ENCODE measurements at places on chromosomes 12 and 14. TPM values are rescaled to one million over a fixed set of nuclear protein-coding genes. Genes with fewer than 3 reads are reported as not detected.

SERPINA1 gene
- 0.42 TPM for total RNA-seq

P2RX7 gene
- 5.9 TPM for total RNA-seq

MOAP1 gene
- 114 TPM for total RNA-seq

RHEBL1 gene
- total RNA-seq, result 4.7 TPM

FGD4 gene
- not detected for total RNA-seq

PMCH gene
- total RNA-seq, result not detected

KRT80 gene
- total RNA-seq, result not detected

GRCh38 chr14:37230551-37231194, 32.9 kb downstream of the MIPOL1 start:
- no peak for DNase-seq

- no peak for DNase-seq
Observed at GRCh38 chr12:40225337-40225983, 663 bp downstream of the LRRK2 start.

DNA sequence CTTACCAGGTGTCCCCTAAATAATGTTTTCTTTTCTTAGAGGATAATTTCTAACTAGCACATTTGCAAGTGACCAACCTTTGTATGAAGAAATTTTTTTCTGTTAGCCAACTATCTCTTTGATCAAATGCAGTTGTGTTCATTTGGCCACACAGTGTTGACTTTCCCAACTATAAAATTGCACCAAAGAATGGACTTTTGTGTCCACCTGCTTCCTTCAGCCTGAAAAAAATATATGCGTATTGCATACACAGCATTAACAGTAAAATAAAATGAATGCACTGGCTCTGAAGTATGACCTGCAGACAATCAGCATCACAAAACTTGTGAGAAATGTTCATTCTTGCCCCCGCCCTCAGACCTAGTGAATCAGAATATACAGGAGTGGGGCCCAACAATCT, 342.0 kb downstream of the SEC23A start:
- DNase-seq, result no peak

GRCh38 chr14:64700290-64700689, 3.9 kb upstream of the PLEKHG3 start:
- DNase-seq, result no peak

Data from CD8-positive, alpha-beta T cell (primary cell).